Activated naive CD8-positive, alpha-beta T cell treated with anti-CD3 and anti-CD28 coated beads for 36 hours (primary cell): ENCODE measurements at places on chromosomes 6 and 20.

DNA sequence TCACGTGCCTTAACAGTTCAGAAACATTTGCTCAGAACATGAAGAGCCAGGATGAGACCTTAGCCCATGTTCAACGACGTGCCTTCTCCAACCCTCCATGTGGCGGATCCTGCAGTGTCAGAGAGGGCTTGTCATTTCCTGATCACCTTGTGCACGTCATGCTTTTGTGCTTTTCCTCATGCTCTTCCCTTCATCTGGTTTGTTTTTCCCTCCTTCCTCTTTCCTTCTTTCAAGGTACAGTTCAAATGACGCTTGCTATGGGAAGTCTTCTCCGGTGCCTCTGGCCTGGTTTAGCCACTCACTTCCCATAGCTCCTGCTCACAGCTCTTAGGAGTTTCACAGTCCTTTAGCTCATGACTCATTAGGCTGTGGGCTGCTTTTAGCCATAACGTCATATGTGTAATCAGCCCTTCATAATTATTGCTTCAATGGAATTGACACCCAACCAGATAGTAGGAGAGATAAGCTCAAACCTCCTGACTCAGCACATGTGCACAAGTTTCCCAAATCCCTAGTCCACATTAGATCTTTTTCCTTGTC, 102.7 kb upstream of the CNKSR3 start:
- no peak for DNase-seq

DNA sequence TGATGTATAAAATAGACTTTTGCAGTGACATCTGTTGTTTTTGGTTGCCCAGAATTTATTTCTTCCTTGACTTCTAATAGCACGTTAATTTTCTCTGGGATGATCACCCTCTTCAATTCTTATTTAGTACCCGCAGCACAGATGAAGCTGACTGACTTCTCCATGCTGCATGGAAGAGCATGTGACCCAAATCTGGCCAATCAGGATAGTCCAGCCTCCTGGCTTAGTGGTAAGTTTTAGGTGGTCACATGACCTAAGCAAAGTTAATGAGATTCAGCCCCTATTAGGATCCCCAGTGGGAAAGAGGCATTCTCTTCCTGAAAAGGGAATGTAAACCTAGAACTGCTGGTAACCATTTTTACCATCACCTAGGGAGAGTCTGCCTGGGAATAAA, 13.8 kb upstream of the SIRT5 start:
- DNase-seq = no peak

- DNase-seq = no peak
These were observed 57.1 kb upstream of the NNAT start for GRCh38 chr20:37463726-37464494.

GRCh38 chr20:10611357-10611756, 62.4 kb downstream of the JAG1 start:
- DNase-seq = no peak

GRCh38 chr20:37276494-37277252, 12.8 kb upstream of the MANBAL start:
- peak; percentile 9 for DNase-seq

GRCh38 chr6:46465294-46466165, 25.7 kb downstream of the RCAN2 start:
- DNase-seq = no peak

DNA sequence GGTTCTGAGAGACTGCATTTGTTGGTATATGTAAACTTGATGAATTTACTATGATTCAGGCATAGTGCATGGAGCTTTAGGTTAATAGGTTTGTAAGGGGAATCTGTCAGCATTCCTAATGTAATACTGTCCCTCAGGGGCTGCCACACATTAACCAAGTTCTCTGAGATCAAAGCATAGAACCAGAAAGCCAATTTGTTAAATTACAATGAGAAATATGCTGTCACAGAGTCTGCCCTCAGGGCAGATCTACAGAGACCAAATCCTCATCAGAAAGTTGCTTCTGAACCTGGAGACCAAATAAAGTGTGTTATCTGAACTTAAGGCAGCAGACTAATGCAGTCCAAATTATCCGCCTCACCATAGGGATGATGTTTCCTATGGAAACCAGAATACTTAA, 250.8 kb upstream of the HTR1E start:
- no peak for DNase-seq

- DNase-seq = no peak
These were observed 691.7 kb upstream of the SLC35B3 start for GRCh38 chr6:9126878-9127560.

DNA sequence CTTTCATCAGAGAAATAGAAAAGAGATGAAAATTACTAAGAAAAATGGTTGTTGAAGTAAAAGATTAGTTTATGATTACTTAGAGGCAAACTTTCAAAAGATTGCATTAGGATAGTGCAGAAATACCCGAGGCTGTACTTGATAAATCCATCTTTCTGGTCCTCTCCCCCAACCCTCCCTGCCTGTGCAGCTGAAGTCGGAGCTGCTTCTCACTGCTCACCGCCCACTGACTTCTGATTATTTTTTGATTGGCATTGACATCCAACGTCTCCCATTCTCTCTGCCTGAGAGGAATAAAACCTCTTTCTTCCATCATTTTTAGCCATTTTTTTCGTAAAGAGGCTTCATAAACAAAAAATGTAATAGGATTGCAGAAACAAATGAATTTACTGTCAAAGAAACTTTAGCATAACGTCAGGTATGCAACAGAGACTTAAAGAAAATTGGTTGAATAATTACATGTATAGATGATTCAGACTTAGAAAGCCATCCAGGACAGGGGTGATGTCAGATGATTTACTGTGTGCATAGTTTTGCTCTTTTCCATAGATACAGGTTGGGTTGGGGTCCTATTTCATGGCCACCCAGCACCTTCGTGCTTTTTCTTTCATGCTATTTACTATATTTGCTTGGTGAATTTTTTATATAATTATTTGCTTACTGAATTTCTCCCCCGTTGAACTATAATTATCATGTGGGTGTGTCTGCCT, 53.6 kb upstream of the EDN3 start:
- no peak for DNase-seq
